ENCODE measurements at places on chromosomes 7 and 10. TPM values are rescaled to one million over a fixed set of nuclear protein-coding genes. Genes with fewer than 3 reads are reported as not detected.

Gene CLEC2L
- 0.38 TPM for polyA plus RNA-seq

Gene SPDYE6
- polyA plus RNA-seq: not detected

DNA sequence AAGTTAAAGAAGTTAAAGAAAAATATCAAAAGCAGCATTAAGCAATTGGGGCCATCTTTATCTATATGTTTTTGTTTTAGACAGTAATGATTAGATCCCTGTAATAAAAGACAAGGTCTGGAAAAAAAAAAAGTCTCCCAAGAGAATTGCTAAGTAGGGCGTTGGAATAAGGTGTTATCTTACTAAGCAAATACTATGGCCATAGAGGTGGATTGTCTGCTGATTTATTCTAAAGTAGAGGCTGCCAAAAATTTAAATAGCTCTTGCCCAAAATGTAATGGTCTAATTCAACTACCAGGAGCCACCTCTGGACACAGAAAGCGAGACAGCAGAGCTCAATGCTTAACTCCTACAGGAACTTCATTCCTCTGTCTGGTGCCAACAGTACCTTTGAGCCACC lies 71.6 kb downstream of the HERPUD2 start:
- DNase-seq: no peak

DNA sequence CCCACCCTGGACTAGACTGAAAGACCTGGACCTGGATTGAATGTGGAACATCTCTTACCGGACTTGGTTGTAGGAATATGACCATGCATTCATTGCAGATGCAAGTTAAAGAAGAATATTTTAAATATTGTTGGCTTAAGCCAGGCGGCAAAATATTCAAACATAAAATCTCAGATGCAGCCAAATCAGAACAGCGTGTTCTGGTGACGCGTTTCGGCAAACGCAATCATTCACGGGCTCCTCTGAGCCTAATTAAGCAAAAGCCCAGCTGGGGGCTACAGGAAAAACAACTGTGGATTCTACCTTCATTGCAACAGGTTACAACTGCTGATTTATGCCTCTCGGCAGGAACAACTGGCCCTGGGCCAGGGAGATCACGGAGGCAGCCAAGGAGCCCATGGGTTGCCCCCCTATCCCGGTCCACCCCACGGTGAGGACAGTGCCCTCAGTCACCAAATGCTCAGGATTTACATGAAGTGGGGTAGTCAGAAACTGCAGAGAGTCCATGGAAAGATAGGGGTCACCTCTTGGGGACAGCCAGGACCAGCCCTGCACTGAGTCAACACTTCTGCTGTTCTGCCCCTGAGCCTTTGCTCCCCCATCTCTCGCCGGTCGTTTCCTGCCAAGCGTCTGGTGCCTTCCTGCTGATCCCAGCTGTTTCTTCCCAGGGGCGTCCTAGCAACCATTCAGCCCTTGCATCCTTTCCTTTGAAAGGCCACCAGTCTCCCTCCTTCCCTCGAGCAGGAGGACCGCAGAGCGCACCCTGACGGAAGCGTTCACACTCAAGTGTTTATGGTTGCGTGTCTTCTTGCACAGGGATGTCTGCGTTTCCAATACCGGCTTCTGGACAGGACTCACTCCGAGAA lies 64.4 kb upstream of the SFMBT2 start:
- peak; percentile 72 for DNase-seq

GRCh38 chr7:541661-542060 lies 22.0 kb upstream of the PDGFA start:
- DNase-seq: no peak

Gene EEF1AKMT2
- polyA plus RNA-seq: 11.0 TPM

Gene KCND2
- under 0.01 TPM for polyA plus RNA-seq

DNA sequence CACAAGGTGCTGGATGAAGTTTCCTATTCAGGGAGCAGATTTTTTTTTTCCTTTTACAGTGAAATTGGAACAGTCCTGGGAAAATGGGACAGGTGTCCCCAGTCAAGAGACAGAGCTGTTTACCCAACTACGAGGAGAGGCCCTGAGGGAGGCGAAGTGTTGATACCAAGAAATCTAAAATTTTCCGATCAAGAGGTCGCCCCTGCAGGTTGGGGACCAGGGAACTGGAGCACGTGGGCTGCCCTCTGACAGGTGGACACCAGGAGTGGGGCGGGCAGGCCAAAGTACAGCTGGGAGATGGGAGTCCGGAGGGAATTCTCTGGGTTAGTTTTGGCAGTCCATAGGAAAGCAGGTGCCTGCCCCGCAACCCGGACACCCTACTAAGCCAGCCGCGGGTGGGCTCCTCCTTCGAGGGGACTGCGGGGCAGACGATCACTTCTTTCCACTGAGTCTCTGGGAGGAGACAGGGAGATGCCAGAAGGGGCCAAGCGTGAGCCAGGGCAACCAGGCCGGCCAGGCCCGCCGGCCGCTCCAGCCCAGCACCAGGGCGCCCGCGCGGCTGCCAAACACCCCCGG lies 965 bp upstream of the CAMK1D start:
- DNase-seq: peak; percentile 65

DNA sequence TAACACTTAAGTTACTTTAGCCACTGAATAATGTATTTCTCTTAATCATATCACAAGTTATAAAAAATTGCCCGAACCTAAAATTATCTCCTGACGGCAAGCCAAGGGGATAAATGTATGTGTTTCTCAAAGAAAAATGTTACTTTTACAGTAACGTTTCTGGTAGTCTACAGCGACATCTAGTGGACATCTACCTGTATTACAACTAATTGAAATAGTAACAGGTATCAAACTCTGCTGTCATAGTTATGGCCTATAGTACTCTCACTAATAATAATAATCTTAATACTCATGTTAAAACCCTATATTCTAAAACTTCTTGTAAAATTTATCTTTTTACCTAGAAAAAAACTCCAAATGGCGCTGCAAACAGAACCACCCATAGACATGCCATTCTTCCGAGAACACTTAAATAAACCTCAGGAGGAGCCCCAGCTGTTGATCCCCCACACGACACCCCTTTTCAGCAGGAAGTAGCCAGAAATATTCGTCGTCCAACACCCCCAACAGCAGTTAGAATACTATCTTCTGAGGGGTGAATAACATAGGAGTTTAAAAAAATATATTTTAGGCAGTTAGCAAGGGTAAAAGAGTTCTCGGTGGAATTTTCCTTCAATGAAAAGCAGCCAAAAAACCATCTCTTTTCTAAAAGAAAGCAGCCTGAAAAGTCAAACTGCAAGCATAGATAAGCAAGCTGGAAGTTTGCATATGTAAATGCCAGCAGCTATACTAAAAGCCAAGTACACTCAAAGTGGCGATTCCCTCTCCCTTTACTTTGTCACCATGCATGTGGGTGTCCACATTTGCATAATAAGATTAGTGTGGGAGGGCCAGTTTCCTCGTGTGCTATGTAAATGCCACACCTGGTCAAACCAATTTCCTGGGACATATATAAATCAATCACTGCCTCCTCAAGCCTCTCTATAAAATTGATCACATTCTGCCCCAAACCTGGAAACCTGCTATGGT lies 40.5 kb upstream of the ZNF107 start:
- no peak for DNase-seq

Gene PTF1A
- polyA plus RNA-seq: not detected

Gene LRRTM3
- polyA plus RNA-seq: not detected

Gene RARRES2
- 289 TPM for polyA plus RNA-seq

Gene INMT
- 9.6 TPM for polyA plus RNA-seq

- no peak for DNase-seq
Observed at GRCh38 chr7:1542329-1542728, 11.8 kb downstream of the MAFK start.

DNA sequence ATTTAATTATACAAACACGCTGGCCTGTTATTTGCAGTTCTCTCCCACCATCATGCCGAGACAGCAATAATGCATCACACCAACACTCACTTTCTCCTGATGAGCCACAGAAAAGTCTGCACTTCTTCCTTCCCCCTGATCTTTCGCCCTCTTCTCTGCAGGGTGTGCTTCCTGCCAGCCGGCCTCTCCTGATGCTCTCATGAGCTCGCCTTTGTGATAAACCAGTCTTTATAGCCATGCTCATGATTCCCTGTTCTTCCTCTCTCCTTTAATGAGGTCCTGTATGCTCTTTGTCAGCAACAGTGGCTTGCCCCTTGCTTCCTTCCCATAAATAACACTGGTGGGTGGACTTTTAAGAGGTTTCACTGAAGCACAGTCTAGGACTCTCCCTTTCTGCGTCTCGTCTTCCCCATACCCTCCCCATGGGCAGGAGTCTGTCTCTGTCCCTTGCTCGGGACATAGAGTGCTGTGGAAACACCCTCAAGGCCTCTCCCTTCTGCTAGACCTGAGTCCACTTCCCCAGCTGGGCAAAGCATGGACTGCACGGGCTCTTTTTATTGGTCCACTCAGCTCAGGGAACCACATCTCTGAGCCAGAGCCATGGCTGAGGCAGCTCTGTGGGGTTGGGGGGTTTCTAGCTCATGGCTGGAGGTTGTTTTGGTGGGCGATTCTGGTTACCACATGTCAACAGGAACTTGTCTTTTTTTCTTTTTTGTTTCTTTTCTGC lies 133.9 kb downstream of the C10orf105 start:
- DNase-seq: no peak

Gene CCDC146
- polyA plus RNA-seq: 6.6 TPM

- peak; percentile 75 for DNase-seq
Observed at GRCh38 chr10:97333601-97334369, 744 bp downstream of the FRAT2 start.

DNA sequence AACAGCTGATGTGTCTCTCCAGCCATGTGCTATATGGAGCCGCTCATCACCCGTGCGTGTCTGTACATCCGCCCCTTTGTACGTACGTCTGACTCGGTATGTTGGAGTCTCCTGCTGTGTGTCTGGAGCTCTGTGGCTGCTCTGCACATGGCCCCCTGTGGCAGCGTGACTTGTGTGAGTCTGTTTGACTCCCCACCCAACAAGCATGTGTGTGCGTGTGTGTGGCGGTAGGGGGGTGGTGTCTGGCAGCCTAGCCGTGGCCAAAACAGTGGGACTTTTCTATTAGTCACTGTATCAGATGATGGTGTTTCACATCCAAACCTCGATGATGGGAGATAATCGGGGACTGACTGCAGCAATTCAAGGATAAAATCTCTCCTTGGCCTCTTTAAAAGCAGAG lies 94.1 kb downstream of the COL13A1 start:
- DNase-seq: no peak

Gene AOAH
- 25.2 TPM for polyA plus RNA-seq

Gene ADAM12
- polyA plus RNA-seq: under 0.01 TPM

- DNase-seq: peak; percentile 80
Observed at GRCh38 chr7:151062399-151063211, 3.2 kb downstream of the SLC4A2 start.

DNA sequence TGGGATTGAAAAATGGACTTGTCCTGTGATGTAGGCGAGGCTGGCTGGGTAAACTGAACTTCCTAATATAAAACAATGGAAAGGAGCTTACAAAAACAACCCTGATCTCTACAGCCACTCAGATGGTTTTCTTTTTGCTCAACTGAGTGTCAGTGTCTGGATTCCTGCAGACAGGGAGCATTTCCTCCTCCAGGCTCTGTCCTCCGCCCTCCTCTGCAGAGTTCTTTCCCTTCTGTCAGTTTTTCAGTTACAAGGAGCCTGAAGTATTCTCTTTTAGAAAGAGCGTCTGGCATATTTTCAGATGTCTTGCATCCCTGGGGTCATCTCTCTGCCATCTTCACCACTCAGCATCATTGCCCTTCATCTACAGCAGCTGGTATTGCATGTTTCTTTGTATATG lies 50.0 kb upstream of the PITRM1 start:
- DNase-seq: no peak

GRCh38 chr10:123674741-123675140 lies 8.6 kb downstream of the GPR26 start:
- DNase-seq: no peak

GRCh38 chr7:2940466-2940865 lies 96.4 kb upstream of the GNA12 start:
- no peak for DNase-seq

DNA sequence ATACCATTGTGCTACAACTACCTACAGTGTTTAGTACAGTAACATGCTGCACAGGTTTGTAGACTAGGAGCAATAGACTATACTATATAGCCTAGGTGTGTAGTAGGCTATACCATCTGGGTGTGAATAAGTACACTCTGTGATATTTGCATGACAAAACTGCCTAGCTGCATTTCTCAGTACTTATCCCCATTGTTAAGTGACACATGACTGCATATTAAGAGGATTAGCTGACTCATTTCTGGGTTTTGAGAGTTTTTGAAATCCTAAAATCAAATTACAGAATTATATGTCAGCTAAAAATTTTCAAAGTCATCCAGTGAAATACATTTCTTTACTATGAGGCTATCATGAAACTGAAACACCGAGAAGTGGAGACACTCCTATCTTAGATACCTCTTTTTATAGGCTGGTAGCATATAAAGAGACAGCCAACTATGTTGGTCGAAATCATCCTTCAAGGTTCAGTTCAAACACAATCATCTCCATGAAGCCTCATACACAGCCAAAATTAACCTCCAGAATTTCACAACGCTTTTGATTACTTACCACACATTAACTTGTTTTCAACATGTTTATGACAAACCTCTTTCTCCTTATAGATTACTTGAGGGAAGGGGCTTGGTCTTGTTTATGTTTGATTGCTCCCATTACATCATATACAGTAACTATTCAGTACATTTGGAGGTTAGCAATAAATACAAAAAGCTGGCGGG lies 89.8 kb upstream of the ANK3 start:
- DNase-seq: no peak

Gene WNT8B
- polyA plus RNA-seq: not detected

GRCh38 chr7:6162331-6162620 lies 110.1 kb downstream of the CYTH3 start:
- peak; percentile 85 for DNase-seq

- no peak for DNase-seq
Observed at GRCh38 chr7:55271069-55271626, 94.0 kb upstream of the LANCL2 start.

- DNase-seq: no peak
Observed at GRCh38 chr7:78197447-78197846, 398.9 kb downstream of the PHTF2 start.

DNA sequence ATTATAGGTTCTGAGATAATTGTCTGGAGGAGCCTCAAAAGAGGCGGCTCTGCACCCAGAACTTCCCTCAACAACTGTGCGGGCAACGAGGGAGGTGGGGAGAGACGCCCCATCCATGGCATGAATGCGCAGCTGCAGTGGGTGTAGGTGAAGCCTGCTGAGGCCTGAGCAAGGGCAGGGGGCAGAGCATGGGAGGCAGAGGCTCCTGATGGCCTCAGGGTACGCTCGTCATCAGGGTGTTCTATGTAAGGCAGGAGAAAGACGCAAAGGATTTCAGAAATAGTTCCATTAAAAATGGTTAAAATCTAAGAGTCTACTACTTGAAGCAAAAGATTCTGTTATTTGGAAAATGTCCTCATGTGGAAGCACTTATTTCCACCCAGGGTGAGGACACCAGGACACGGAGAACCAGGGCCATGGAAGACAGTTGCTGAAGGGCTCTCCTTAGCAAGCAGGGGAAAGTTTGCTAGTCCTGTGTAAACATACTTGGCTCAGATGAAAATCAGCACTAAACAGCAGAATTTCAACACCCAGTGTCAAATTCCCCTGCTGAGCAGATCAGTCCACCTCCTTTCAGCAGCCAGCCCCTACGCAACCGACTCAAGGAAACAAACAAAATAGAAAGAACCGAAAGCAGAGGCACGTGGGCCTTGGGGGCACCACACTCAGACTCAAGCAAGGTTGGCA lies 18.9 kb downstream of the INSIG1 start:
- no peak for DNase-seq

All from sigmoid colon (tissue), 7 donors.